Naive thymus-derived CD8-positive, alpha-beta T cell (primary cell): ENCODE measurements at places on chromosomes 7 and 10.

GRCh38 chr10:26216585-26217395 is at the start of gene GAD2:
TSS of gene GAD2 (plus strand) at chr10:26216774. CDS start at chr10:26216810, 36 bp downstream.
- no peaks in the 10 kb centered on the region for H3K36me3 ChIP-seq
- H3K4me1 ChIP-seq, result peaks cover 40% of the 10 kb centered on the region
- no peak for DNase-seq

DNA sequence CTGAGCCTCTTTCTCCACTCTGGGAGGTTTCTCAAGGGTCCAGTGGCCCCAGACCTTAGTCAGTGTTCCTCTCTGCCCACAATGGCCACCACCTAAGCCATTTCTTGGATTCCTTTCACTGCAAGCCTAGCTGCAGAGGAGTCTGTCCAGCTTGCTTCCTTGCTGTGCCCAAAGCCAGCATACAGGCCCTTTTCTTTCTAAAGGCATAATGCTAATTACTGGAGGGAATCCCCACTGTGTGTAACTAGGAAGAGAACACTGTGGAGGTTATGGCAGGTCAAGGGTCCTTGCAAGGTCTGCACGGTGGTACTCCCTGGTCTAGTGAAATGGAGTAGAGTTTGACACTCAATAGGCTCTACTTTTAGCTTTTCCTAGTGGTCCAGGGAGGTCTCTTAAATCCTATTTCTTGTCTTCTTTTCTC is 70.4 kb upstream of the CC2D2B start:
- no peaks in the 10 kb centered on the region for H3K36me3 ChIP-seq
- DNase-seq, result no peak
- peaks cover 76% of the 10 kb centered on the region for H3K4me1 ChIP-seq
- H3K4me3 ChIP-seq, result no peak overlapping the region
- H3K27me3 ChIP-seq, result no peaks in the 10 kb centered on the region

GRCh38 chr7:44738876-44739665 is 9.6 kb upstream of the ZMIZ2 start:
- H3K4me3 ChIP-seq, result no peak overlapping the region
- no peaks in the 10 kb centered on the region for H3K36me3 ChIP-seq
- H3K27me3 ChIP-seq, result no peaks in the 10 kb centered on the region
- peaks cover 11% of the 10 kb centered on the region for H3K4me1 ChIP-seq
- no peak overlapping the region for H3K27ac ChIP-seq
- no peak for DNase-seq

DNA sequence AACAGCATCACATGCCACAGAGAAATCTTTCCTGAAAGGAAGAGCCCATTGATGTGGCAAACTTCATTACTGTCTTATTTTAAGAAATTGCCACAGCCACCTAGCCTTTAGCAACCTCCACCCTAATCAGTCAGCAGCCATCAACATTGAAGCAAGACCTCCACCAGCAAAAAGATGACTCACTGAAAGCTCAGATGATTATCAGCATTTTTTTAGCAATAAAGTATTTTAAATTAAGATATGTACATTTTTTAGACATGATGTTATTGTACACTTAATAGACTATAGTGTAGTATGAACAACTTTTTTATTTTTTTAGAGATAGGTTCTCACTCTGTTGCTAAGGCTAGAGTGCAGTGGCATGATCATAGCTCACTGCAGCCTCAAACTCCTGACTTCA is 14.8 kb downstream of the STEAP1B start:
- DNase-seq, result no peak
- no peak overlapping the region for H3K27ac ChIP-seq
- no peaks in the 10 kb centered on the region for H3K36me3 ChIP-seq
- peaks cover 11% of the 10 kb centered on the region for H3K4me1 ChIP-seq
- H3K4me3 ChIP-seq, result no peak overlapping the region
- H3K27me3 ChIP-seq, result peaks cover 4% of the 10 kb centered on the region

DNA sequence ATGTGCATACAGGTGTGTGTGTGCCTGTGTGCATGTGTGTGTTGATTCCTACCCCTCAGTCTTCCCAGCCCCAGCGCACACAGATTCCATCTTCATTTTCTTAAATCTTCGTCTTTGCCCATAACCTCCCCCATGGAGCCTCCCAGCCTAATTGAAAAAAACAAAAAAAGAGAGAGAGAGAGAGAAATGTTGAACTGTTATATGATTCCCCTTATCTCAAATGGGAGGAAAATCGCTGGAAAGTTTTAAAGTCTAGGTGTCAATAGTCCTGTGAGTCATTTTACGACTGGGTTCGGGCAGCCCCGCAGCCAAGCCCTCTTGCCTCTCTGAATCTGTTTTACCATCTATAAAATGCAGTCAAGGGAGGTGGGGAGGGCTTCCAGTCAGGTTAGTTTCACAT is 60.9 kb downstream of the SPOCK2 start:
- no peaks in the 10 kb centered on the region for H3K4me1 ChIP-seq
- H3K27me3 ChIP-seq, result peaks cover 5% of the 10 kb centered on the region
- no peaks in the 10 kb centered on the region for H3K36me3 ChIP-seq
- DNase-seq, result no peak
- no peak overlapping the region for H3K4me3 ChIP-seq

- peaks cover 11% of the 10 kb centered on the region for H3K36me3 ChIP-seq
- H3K27me3 ChIP-seq, result no peaks in the 10 kb centered on the region
- DNase-seq, result no peak
- H3K27ac ChIP-seq, result no peak overlapping the region
- peaks cover 61% of the 10 kb centered on the region for H3K4me1 ChIP-seq
These were observed 59.2 kb downstream of the INPP5A start for GRCh38 chr10:132596742-132597279.

DNA sequence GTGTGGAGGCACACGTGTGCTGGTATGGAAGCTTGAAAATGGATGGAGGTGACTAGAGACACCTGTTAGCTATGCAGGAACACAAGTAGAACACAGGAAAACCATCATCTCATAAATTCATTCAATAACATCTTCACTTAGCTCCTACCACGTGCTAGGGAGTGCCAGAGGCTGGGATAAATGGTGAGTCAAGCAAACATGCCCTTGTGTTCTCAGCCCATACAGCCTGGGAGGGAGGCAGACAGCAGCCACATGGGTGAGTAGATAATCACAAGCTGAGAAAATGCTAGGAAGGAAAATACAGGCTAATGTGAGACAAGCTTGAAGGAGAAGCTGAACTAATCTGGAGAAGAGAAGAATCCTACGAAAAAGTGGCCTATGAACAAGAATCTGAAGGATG is 468.0 kb upstream of the ZMIZ1 start:
- H3K4me1 ChIP-seq, result no peaks in the 10 kb centered on the region
- no peak overlapping the region for H3K27ac ChIP-seq
- DNase-seq, result no peak
- H3K4me3 ChIP-seq, result no peak overlapping the region
- H3K36me3 ChIP-seq, result no peaks in the 10 kb centered on the region
- H3K27me3 ChIP-seq, result peaks cover 2% of the 10 kb centered on the region

DNA sequence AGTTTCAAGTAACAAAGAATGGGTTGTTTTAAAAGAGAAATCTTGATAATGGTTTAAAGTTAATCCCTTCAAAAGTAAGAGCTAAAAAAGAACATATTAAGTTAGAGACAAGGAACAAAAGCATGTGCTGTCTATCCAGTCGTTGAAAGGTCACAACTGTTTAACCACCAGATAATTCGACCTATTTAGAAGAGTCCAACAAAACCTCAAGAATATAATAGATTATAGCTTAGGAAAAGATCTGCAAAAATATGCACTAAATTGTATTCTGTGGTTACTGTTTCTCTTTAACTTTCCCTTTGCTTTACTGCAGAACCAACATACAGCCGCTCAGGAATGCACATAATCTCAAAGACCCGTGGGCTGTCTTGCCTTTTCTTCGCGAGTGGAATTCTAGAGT is 74.9 kb downstream of the PCGF5 start:
- H3K27ac ChIP-seq, result no peak overlapping the region
- H3K4me3 ChIP-seq, result no peak overlapping the region
- DNase-seq, result no peak
- peaks cover 16% of the 10 kb centered on the region for H3K27me3 ChIP-seq

- H3K4me1 ChIP-seq, result peaks cover 22% of the 10 kb centered on the region
- H3K27ac ChIP-seq, result no peak overlapping the region
- no peaks in the 10 kb centered on the region for H3K36me3 ChIP-seq
- H3K4me3 ChIP-seq, result no peak overlapping the region
- H3K27me3 ChIP-seq, result peaks cover 7% of the 10 kb centered on the region
These were observed 59.0 kb upstream of the CHST15 start for GRCh38 chr10:124152139-124153022.

DNA sequence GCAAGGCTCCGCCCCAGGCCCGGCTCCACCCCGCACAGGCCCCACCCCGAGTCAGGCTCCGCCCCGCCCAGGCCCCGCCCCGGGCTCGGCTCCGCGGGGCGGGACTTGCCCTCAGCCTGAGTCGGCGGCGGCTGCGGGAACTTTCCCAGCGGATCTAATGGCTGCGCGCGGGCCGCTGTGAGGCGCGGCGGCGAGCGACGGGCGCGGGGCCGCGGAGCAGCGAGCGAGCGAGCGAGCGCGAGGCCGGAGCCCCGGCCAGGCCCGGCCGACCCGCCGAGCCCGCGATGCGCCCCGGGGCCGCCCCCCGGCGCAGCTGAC is at the start of gene INPP5A:
Gene INPP5A (plus strand): TSS at position 104 of the 318 bp plus-strand sequence. CDS start 310 bp downstream, outside the sequence.
- no peaks in the 10 kb centered on the region for H3K36me3 ChIP-seq
- peak within 1 kb of the TSS; percentile 94 for H3K4me3 ChIP-seq
- H3K27me3 ChIP-seq, result no peaks in the 10 kb centered on the region
- peaks cover 56% of the 10 kb centered on the region for H3K4me1 ChIP-seq
- peak within 1 kb of the TSS; percentile 94 for H3K27ac ChIP-seq

DNA sequence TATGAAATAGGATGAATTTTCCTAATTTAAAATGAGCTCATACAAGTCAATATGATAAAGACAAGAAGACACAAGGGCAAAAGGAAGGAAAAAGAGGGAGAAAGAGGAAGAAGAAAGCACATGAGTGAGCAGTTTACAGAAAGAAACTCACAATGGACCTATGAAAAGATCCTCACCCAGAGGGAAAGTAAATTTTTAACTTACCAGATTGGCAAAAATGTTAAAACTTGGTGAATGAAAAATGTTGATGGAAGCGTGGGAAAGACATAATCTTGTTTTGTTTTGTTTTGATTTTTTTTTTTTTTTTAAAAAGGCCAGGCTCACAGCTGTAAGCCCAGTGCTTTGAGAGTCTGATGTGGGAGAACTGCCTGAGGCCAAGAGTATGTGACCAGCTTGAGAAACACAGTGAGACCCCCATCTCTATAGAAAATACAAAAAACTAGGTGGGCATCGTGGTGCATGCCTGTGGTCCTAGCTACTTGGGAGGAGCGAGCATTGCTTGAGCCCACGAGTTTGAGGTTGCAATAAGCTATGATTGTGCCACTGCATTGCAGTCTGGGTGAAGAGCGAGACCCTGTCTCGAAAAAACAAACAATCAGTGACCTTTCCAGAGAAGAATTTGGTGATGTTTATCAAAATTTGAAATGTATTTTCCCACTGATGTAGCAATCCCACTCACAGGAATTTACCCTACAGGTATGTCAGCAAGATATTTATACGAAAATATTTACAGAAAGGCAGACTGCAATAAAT is 152.9 kb upstream of the ASAH2 start:
- H3K27ac ChIP-seq, result no peak overlapping the region
- H3K4me3 ChIP-seq, result no peak overlapping the region
- no peak for DNase-seq
- peaks cover 36% of the 10 kb centered on the region for H3K36me3 ChIP-seq

DNA sequence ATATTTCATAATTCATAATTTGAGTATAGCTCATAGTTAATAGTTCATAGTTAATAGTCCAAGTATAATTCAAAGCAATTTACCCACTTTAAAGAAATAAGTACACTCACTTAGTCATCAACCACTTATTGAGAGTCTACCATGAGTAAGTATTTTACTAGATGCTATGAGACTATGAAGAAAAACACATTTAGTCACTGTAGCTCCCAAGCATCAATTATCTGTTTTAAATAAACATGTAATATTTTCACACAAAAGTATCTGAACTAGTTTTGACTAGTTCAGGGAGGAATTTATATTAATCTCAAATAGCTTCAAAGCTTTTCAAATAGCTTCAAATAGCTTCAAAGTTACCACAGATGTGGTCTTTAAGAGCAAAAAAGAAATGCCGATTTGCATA is 119.2 kb downstream of the ANK3 start:
- H3K27me3 ChIP-seq, result no peaks in the 10 kb centered on the region
- no peak overlapping the region for H3K27ac ChIP-seq
- H3K36me3 ChIP-seq, result no peaks in the 10 kb centered on the region
- H3K4me3 ChIP-seq, result no peak overlapping the region
- no peaks in the 10 kb centered on the region for H3K4me1 ChIP-seq
- DNase-seq, result no peak

- no peaks in the 10 kb centered on the region for H3K36me3 ChIP-seq
- H3K4me3 ChIP-seq, result no peak overlapping the region
These were observed 12.4 kb upstream of the PRLHR start for GRCh38 chr10:118607768-118608354.

DNA sequence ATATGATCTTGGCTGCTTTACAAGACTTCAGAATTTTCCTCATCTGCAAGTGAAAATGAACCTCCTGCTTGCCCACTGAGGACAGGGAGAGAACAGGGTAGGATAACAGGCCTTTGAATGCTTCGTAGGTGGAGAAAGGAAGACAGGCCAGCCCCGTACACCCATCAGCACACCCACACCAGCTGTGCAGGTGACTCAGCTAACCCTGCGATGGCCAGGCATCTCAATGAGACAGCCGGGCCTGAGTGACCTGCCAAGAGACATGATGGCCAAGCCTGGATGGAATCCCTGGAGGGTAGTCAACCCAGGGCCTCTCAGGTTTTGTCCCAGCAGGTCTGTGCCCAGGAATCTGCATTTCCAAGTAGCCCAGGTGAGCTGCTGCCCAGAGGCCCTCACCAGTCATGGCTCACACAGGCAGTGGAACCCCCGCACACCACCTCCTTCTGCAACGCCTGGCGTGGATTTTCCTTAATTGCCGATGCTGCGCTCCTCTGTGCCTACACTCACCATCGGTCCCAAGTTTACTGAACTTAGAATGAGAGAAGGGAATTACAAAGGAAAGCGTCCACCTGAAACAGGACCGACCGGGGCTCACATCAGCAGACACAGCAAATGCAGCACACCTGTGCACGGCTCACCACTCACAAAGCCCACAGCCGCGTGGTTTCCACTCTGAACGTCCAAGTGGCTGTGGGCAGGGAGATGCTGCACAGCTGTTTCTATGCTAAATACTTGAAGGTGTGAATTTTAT is 163.7 kb downstream of the DIP2C start:
- H3K36me3 ChIP-seq, result no peaks in the 10 kb centered on the region
- no peaks in the 10 kb centered on the region for H3K4me1 ChIP-seq
- H3K27me3 ChIP-seq, result peaks cover 8% of the 10 kb centered on the region
- H3K27ac ChIP-seq, result no peak overlapping the region
- DNase-seq, result no peak
- no peak overlapping the region for H3K4me3 ChIP-seq

DNA sequence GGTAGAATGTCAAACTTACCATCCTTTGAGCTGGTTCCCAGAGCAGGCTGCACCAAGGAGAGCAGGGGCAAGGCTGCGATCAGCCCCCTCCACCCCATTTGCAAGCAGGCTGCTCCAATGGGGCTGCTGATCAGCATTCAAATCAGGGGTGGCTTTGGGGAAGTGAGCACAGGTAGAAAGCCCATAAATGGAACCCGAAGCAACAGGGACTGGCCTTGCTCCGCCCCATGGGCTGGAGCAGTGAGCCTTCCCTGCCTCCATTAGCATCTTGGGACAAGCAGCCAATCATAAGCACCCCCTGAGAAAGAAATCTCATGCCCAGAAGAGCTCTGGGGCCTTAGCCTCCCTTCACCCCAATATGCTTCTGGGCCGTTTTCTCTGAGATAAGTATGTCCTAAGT is 4.0 kb upstream of the PKD1L1 start:
- H3K27me3 ChIP-seq, result no peaks in the 10 kb centered on the region
- DNase-seq, result no peak
- H3K36me3 ChIP-seq, result peaks cover 10% of the 10 kb centered on the region
- no peak overlapping the region for H3K27ac ChIP-seq
